ENCODE measurements at places on chromosomes 6 and 20. TPM values are rescaled to one million over a fixed set of nuclear protein-coding genes. Genes with fewer than 3 reads are reported as not detected.

- no peak for DNase-seq
These were observed 213.4 kb downstream of the KHDC1L start for GRCh38 chr6:73011945-73012344.

- DNase-seq, result no peak
These were observed 44.9 kb downstream of the PRND start for GRCh38 chr20:4766631-4767030.

- DNase-seq, result peak; percentile 76
These were observed 193.6 kb downstream of the EDN1 start for GRCh38 chr6:12483712-12484111.

DNA sequence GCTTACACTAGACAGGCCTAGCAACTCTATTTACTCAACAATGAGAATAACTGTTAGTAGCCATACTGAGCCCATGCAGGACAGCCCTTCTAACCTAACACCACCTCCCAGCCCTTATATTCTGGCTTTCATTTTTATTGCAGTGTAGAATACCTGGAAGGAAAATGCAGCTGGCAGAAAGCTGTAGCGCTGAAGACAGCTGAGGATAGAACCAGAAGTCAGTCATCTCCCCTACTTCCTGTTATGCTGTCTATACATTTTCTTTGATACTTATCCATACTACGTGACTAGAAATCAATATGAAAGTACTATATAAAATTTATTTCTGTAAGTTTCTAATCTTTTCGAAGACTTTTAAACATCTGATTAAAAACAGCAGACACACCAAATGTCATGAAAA lies 182.6 kb upstream of the SHLD1 start:
- DNase-seq, result no peak

DNA sequence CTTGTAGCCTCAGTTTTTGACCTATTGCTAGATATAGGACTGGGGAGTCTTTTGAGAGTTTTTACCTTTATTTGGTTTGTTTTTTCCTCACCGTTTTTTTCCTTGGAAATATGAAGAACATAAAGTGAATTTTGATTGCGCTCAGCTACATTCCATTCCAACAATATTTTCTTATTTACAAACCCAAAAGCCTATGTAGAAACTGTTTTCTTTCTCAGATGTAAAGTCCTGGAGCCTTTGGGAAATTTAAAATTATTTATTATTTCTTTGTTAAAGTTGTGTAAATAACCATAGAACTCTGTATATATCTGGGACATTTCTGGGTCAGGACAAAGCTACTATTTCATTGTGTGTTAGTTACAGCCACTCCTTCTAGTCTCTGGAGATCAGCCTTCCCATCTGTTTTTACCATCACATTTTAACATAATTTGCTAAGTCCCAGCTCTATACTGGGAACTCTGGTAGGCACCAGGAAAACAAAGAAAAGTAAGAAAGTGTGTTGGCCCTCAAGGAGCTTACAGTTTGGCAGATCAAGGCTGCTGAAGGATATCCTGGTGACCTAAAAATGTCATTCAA lies 68.8 kb downstream of the JAG1 start:
- no peak for DNase-seq

DNA sequence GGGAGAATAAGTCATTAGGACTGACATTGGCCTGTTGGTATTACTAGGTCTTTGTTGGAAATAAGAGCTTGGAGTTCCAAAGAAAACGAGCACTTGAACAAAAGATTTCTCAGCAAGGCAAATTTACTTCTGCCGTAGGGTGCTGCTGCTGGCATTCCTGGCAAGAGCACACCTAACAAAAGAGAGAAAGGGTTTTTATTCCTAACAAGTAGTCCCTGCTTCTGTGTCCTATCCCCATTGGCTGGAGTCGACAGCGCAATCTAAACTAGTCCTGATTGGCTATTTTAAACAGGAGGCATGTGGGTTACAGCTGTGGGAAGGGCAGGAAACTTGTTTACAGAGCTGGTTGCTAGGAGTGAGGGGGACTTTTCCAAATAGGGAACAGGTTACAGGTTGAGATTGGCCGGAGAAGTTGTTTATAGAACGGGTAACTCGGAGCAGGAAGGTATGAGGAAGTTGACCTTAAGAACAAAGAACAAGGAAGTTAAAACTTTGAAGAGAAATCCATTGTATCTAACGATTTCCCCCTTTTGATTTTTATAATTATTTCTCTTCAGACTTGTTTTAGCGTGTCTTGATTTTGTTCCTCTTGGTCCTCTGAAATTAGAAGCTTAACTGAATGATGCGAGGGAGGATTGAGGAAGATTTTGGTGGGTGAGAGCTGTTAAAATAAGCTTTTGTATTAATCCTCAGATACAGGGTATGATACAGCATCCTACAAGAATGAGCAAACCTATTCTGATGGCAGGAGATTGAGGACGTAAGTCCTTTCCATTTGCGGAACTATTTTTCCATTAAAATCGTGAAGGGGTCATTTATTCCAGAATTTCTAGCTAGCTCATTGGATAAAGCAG lies 3.4 kb upstream of the ZNFX1 start:
- no peak for DNase-seq

DNA sequence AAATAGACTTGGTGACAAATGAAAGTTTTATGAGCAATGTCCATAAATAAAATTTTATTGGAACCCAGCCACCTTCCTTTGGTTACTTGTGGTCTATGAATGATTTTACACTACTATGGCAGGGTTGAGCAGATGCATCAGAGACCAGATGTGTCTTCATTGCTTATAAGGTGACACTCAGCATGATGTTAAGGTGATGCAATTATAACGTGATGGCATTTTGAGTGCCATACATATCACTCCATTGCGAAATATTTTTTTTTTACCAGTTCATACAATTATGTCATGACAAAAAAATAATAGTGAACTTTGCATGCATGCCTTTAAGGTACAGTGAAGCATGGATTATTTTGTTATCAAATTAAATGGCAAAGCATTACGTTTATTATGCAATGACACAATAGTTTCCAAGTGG lies 96.0 kb downstream of the ADTRP start:
- no peak for DNase-seq

- DNase-seq, result no peak
These were observed 19.4 kb upstream of the CCN5 start for GRCh38 chr20:44695674-44696300.

GRCh38 chr6:161429921-161430490 lies 156.1 kb upstream of the AGPAT4 start:
- no peak for DNase-seq

GRCh38 chr6:46610862-46611553 lies 41.6 kb downstream of the CYP39A1 start:
- no peak for DNase-seq

DNA sequence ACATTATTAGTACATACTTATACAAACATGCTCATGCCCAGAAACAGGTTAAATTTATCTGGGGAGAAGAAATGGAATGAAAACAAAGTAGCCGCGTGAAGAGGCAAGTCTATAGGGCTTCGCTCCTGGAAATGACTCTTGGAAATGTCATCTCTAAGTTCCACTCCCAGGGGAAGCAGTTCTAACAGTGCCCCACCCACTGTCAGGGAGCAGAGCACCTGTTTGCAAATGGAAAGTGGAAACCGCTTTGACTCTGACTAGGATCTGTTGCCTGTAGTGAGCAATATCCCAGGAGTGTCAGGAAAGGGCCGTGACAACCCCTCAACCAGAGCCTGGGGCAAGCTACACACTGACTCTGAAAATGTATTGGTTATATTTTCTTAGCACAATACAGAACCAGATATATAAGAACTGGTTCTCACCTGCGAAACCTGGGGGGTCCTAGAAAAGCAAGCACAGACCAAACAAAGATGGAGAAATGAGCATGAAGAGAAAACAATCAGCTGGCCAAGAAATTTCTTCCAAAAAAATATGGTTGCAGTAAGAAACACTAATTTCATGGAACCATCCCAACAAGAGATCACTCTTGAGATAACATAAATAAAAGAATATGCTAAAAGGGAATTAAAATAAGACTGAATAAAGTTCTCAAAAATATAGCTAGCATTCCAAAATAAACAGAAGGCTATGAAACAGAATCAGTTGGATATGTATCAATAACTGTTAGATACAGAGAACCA lies 47.5 kb upstream of the CRISP1 start:
- no peak for DNase-seq

GRCh38 chr6:108163267-108163643 lies 2.6 kb upstream of the NR2E1 start:
- no peak for DNase-seq

DNA sequence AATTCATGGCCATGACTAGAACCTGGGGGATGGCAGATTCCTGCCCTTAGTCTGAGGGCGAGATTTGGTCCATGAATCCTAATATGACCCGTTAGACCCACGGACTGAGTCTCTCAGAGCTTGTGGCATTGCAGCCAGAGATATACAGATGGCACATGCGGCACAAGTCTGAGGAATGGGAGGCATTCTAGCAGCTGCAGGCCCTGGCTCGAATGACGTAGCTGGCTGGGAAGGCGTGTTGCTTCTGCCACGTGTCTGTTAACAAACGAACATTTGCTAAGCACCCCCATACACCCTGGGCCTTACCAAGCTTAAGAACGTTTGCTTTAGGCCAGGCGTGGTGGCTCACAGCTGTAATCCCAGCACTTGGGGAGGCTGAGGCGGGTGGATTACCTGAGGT lies 68.0 kb downstream of the CD164 start:
- DNase-seq, result no peak

DNA sequence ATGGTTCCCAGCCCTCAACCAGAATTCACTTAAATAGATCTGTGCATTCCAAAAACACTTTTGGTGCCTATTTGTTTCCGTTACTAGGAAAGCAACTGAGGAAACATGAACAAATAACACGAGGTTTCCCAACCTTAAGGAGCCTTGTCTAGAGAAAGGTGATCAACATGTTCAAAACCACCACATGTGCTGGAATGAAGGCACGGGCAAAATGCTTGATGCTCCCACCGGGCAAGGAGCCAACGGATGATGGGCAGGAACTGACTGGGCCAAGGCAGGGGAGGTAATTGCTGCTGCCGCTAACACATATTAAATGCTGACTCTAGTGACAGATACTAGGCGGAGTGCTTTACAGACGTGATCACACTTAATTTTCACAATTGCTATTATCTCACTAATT lies 2.5 kb downstream of the MYLK4 start:
- no peak for DNase-seq

DNA sequence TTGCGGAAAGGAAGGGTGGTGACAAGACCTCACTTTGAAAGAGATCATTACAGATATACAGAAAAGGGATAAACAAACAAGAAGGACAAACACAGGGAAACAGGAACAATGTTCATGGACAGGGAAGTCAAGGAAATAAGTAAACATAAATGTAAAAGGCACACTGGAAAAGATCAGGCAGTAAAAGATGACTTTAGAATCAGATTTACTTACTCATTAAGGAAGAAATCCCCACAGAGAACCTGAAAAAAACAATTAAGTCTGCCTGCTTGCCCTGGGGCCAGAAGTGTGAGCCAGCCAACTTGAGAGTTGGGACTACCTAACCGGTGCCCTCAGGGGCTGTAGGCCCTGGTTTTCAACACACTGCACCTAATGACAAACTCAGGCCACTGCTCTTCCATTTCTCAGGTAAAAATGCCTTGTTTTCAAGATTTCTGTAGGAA lies 1.7 kb downstream of the APMAP start:
- no peak for DNase-seq

DNA sequence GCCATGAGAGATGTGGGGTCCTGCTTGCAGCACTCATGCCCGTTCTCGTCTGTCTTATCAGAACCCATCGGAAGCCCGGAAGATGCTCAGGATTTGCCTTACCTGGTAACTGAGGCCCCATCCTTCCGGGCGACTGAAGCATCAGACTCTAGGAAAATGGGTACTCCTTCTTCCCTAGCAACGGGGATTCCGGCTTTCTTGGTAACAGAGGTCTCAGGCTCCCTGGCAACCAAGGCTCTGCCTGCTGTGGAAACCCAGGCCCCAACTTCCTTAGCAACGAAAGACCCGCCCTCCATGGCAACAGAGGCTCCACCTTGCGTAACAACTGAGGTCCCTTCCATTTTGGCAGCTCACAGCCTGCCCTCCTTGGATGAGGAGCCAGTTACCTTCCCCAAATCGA lies 8.3 kb downstream of the PI16 start:
- DNase-seq, result peak; percentile 89

- DNase-seq, result no peak
These were observed 204.1 kb upstream of the SASH1 start for GRCh38 chr6:148138573-148138972.

- DNase-seq, result no peak
These were observed 263.4 kb downstream of the UTRN start for GRCh38 chr6:144548536-144548935.

DNA sequence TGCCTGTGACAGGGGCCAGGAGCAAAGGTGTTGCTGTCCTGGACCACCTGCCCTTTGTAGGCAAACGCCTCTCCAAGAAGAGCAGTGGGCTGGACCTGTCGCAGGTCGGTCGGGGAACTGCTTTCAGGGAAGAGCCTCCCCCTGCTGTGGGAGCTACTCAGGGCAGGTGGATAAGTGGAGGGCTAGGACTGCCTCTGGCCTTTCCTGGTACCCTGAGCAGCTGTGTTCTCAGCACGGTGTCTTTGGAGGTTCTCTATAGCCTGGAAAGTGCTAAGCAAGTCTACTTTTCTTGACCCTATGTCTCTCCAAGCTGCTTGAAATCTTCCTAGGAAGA lies 35.0 kb downstream of the BPIFB1 start:
- DNase-seq, result no peak

GRCh38 chr20:23666189-23666588 lies 22.6 kb downstream of the CST4 start:
- no peak for DNase-seq

DNA sequence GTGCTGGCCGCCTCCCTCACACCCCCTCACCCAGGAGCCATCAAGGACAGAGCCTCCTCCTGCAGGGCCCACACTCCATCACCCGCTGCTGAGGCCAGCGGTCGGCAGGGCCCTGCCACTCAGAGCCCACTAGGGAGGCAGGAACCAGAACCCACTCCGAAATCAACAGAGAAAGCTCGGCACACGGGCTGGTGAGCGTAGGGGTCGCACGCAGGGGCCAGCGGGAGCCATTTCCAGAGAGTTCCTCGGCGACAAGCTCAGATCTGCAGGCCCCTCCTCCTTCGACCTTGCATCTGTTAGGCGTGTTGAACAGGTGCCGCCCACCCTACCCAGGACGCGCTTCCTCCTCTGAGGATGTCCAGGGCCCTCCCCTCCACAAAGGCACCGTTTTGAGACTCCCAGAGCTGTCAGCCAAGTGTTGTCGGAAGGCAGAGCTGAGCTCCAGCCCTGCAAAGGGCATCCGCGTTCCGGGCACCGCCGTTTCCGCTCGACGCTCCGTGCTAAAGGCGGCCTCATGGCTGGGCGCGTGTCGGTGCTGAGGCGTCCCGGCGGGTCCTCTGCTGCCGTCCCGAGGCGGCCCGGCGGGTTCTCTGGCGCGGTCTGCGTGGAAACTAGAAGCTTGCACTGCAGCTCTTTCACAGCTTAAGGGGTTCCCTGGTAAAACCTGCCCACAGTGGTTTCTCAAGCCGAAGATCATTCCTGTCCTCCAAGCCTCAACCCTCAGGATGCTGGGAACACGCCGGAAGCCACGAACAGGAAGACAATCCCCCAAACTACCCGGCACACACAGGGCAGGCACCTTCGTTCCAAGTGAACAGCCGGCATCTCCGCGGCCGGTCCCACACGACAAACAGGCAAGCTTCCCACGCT lies 6.8 kb downstream of the KCNQ2 start:
- DNase-seq, result no peak

- no peak for DNase-seq
These were observed 157.0 kb downstream of the UBE3D start for GRCh38 chr6:82908661-82909060.

Gene COL21A1
- total RNA-seq, result not detected

Gene BRPF3
- total RNA-seq, result 10.5 TPM

Gene ATP6V1G2
- 1.1 TPM for total RNA-seq

Gene C20orf202
- total RNA-seq, result under 0.01 TPM

Gene TAAR8
- not detected for total RNA-seq

Gene BPIFB2
- total RNA-seq, result not detected

Gene FOXS1
- not detected for total RNA-seq

Gene MCHR2
- not detected for total RNA-seq

Gene PHACTR1
- 34.2 TPM for total RNA-seq
